ENCODE measurements at places on chromosomes 4 and X.

DNA sequence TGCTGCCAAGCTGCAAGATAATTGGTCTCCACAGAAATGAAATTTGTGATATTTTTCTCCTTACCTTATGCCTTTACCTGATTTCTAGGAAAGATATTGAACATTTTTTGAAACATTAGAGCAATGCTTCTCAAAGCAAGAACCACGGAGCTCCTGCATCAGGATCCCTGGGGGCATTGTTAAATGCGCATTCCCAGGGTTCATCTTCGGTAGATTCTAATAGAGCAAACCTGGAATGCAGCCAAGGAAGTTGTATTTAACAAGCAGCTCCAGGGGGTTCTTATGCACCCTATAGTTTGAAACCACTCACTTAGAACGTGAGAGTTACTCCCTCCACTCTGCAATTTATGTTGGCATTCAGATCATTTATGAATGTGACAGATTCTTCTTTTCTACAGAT lies 126.2 kb downstream of the SLC39A8 start:
- DNase-seq = no peak

DNA sequence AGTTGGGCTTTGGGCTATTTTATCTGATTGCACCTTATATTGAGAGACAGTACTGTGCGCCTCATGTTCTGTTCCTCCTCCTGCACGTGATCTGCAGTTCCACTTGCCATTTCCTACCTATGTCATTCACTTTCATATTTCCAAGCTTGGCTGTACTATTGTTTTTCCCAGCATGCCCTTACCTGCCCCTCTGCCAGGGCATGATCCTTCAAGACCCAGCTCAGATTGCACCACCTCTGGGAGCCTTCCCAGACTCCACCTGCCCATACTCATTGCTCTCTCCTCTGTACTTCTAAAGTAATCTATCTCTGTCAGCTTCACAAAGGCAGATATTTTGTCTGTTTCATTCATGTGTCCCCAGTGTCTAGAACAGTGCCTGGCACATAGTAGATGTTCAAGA lies 11.6 kb downstream of the SLC25A5 start:
- DNase-seq = no peak

DNA sequence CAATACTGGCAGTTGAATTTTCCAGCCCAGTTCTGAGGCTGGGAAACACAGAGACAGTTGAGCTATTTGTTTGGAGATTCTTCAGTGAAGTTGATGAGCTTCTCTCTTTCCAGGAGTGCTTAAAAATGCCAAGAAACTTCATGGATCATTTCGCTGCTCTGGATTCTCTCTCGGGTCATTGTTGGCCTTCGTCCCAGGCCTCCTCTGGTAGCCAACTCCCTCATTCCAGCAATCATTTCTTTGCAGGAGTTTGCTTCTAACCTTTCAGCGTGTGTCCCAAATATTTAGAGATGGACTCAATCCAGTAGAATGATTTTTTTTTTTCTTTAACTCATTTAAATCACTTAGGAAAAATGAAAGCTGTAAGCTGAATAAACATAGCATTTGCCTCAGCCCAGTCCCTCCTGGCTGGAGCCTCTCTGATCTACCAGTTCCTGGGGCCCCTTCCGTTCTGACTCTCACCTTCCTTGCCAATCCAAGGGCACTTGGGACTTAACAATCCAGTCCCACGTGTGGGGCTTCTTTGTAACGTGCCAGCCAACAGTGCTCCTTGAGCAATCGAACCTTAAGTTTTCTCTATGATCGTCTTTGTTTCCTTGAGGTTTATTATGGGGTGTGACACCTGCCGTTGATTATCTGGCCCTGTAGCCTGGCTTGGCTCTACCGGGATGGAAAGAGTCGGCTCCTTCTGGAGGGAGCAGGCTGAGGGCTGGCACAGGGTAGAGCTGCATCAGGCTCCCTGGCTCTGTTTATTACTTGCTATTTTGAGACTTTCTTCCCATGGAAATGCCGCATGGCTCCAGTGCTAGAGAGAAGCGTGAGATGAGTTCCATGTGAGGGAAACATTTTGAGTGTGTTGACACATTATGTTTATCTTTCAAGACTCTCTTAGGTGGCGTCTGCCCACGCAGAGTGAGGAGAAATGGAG lies 80.4 kb upstream of the GPC4 start:
- no peak for DNase-seq

DNA sequence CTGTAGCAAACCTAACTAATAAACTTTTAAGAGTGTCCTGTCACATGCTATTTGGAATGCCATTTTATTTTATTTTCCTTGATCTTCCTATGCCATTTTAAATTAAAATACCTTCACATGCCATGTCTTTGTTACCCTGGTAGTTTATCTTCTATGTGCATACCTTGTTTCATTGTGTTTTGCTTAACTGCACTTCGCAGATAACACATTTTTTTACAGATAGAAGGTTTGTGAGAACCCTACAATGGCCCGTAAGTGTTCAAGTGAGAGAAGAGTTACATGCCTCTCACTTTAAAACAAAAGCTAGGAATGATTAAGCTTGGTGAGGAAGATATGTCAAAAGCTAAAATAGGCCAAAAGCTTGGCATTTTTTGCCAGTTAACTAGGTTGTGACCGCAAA lies 744.1 kb downstream of the STIM2 start:
- DNase-seq = no peak

DNA sequence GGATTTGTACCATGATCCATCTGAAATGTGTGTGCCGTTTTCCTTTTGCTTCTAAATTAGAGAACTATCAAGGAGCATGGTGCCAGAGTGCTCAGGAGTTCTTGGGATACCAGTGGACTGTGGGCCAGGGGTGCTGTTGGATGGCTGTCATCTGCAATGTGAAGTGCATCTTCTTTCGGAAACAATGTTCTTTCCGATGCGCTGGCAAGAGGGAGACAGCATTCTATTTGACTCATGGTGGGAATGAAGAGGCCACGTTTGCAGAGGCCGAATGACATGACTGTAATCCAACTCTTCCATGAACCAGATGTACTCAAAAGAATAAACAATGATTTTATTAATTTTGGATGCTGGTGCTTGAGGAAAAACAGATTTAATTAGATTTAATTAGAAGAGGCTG lies 45.5 kb downstream of the SORCS2 start:
- no peak for DNase-seq

- DNase-seq = no peak
Measured at GRCh38 chr4:78788007-78788889, 12.1 kb downstream of the BMP2K start.

GRCh38 chr4:169314906-169315305 lies 44.1 kb upstream of the SH3RF1 start:
- no peak for DNase-seq

DNA sequence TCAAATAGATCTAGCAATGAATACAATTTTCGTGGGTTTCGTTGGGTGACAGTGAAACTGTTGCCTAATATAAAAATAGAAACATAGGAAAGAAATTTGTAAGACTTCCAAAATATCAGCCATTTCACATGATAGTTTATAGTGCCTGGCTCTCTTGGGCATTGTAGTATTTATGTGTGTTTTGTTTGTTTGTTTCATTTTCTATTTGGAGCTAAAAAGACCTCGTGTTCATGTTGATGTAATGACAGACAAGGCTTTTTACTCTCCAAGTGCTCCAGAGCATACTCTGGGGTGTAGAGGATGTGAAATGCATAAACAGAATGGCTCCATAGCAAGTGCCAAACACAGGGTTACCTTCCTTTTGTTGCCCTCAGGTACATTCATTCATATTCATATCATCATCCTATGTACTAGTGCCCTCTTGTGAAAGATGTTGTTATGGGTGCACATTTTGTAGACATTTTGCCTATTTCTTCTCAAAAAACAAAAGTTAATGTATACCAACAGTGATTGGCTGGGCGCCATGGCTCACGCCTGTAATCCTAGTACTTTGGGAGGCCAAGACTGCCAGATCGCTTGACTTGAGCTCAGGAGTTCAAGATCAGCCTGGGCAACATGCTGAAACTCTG lies 100.7 kb upstream of the AMOT start:
- DNase-seq = no peak

- DNase-seq = no peak
Measured at GRCh38 chr4:143025081-143025704, 159.5 kb upstream of the USP38 start.

- no peak for DNase-seq
Measured at GRCh38 chrX:44400588-44400987, 57.1 kb upstream of the EFHC2 start.

- no peak for DNase-seq
Measured at GRCh38 chr4:153758136-153758535, 1.7 kb downstream of the RNF175 start.

DNA sequence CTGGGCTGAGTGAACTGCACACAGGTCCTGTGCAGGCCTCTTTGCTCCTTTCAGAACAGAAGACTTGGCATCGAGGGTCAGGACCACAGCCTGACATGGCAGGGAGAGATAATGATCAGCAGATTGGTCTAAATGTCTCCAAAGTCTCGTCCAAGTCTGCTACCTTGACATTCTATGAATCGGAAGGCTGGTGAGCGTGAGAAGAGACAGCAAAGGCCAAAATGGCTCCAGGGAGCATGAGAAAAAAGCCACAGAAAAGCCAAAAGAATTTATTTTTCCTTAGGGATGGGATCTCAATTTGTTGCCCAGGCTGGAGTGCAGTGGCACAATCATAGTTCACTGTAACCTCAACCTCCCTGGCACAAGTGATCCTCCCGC lies 32.3 kb upstream of the IQSEC2 start:
- DNase-seq = no peak

GRCh38 chr4:72031868-72032608 lies at the start of gene NPFFR2:
TSS of gene NPFFR2 (plus strand) at chr4:72032000. CDS start at chr4:72128592, 96,592 bp downstream.
- DNase-seq = no peak

- no peak for DNase-seq
Measured at GRCh38 chrX:12363216-12363615, 224.9 kb downstream of the FRMPD4 start.

- DNase-seq = no peak
Measured at GRCh38 chr4:9979101-9979701, 42.1 kb downstream of the SLC2A9 start.

GRCh38 chrX:39826813-39827543 lies 270.8 kb downstream of the BCOR start:
- no peak for DNase-seq

- no peak for DNase-seq
Measured at GRCh38 chr4:10107111-10108091, 9.2 kb downstream of the WDR1 start.

DNA sequence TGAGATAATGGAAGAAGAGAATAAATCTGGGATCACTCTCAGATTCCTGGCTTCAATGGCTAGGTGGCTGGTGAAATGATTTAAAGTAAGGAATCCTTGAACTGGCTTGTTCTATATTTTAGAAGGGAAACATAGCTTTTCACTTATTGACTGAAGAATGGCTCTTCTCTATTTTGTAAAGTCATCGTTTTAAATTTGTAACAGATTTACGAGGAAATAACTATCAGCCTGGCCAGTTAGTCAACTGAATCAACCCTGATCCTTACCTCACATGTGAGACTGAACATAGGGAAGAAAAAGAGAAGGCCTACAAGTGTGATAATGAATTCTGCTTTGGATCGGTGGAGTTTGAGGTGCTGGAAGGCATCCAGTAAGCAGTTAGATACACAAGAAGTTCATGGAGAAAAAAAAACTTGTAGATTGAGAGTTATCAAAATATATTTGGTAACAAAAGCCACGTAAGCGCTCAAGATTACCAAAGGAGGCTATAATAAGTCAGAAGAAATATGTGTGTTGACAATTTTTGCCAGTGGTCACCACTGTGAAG lies 12.0 kb downstream of the AREG start:
- DNase-seq = no peak

DNA sequence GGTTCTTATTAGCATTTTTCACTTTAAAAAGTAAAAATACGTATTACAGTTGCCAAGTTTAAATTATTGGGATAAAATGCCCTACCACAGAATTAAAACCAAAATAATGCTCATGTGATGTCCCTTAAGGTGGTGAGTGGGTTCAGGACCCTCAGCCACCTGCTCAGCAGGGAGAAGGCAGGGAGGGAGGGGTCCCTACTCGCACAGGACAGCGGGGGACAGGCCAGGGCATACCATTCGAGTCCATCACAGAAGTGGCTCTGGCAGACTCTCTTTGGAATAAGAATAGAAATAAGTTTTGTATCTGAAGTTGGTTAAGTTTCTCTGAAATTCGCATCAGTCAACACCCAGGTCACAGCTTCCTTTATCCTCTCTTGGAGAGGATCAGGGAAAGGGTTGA lies 37.7 kb downstream of the NOP14 start:
- DNase-seq = no peak

DNA sequence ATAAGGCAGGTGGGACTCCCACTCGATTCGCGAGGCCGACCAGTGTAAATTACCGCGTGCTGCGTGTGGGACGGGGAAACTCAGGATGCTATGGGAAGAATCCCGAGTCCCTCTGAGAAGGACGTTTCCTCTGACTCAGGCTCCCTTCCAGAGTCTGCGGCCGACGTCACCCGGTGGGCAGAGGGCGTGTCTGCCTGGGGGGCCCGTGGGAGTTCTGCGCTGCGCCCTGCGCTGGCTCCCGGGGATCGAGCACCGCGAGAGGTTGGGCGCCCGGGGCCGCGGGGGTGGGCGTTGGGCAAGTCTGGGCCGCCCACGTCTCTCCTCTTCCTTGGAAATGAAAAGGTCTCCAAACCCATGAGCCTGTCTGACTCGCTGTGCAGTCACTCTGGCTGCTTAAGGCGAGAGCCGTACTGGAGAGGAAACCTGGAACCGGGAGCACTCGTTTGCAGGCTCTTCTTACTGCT lies 568 bp downstream of the NIPAL1 start:
- DNase-seq = peak; percentile 12

- DNase-seq = no peak
Measured at GRCh38 chr4:7207628-7208231, 15.4 kb downstream of the SORCS2 start.

DNA sequence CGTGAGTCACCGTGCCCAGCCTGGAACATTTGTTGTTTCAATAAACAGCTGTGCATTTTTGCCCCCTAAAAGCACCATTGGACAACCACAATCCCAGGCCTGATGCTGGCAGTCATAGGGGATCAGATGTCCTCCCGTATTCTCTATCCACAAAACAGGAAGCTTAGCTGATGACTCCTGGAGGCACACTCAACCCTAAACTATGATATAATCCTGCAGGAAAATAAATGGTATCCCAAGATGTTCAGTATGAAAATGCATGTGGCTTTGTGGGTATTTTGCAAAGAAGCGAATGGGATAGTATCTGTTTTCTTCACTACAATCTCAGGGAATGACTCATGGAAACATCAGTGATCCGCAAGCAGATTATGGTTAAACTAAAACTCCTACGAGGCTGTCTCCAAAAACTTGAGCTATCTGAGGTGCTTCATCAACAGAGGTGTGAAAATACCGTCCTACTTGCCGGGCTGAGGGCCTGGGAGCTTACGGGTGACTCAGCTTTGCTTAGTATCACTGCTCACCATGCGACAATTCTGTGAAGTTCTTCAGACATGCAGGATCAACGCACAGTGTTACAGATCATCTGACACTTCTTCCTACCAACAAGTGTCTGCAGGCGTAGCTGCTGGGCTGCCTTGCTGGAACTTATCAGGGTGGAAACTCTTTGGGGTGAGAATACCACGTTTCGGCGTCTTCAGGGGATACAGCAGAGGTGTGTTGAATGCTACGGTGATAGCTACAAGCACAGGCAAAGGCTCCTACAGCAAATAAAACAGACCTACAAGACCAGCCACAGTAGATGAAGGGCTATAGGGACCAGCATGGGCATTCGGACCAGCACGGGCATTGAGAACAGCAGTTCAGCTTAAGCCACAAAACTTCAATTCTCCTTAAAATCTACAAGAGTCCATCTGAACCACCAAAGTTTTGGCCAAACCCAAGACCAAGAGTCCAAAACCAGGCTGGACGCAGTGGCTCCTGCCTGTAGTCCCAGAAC lies 148.5 kb downstream of the DHRSX start:
- DNase-seq = no peak

GRCh38 chrX:10254739-10255138 lies 98.0 kb downstream of the CLCN4 start:
- no peak for DNase-seq

- no peak for DNase-seq
Measured at GRCh38 chrX:154652311-154653047, 900 bp downstream of the CTAG2 start.
